ENCODE measurements at places on chromosomes 2 and 18. TPM values are rescaled to one million over a fixed set of nuclear protein-coding genes. Genes with fewer than 3 reads are reported as not detected.

DNA sequence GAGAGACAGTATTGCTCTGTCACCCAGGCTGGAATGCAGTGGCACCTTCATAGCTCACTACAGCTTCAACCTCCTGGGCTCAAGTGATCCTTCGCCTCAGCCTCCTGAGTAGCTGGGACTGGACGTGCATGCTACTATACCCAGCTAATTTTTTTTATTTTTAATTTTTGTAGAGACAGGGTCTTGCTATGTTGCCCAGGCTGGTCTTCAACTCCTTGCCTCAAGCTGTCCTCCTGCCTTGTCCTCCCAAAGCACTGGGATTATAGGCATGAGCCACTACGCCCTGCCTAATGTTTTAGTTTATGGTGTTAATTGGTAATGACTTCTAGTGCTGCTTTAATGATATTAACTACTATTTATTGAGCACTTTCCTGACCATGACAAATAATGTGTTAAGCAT is 18.3 kb downstream of the RNF138 start:
- peaks cover 6% of the 10 kb centered on the region for H3K36me3 ChIP-seq
- no peak overlapping the region for H3K4me3 ChIP-seq
- no peaks in the 10 kb centered on the region for H3K27me3 ChIP-seq

- no peak overlapping the region for H3K27ac ChIP-seq
- DNase-seq, result no peak
- H3K4me3 ChIP-seq, result no peak overlapping the region
- peaks cover 1% of the 10 kb centered on the region for H3K27me3 ChIP-seq
Observed at GRCh38 chr18:28439870-28440269, 262.9 kb upstream of the CDH2 start.

DNA sequence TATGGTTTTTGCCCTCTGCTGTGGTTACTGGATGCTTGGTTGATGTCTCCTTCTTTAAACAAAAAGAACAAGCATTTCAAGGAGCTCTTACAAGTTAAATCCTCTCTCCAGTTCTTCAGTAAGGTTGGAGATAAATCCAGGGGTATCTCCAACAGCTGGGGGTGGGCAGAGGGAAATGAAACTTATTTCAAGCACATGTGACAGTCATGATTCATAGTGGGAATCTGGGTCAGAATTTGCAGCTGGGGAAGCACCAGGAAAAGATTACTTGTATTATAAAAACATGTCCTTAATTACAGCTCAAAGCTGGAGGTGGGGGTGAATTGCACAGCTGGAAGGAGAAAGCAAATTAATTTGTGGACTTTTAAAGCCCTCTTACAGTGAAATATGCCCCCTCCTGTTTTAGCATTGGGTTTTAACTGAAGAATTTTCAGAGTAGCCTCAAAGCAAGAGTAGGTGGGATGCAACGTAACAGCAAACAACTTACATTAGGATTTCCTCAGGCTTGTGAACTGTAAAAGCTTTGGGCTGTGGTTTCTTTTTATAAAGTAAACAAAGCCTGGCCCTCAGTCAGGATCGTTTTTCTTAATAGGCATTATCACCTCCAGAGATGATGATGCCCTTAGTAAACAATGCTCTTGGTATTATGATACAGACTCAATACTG is 596.4 kb downstream of the NYAP2 start:
- H3K4me1 ChIP-seq, result peaks cover 56% of the 10 kb centered on the region
- peak overlapping the region; percentile 55 for H3K4me3 ChIP-seq
- no peaks in the 10 kb centered on the region for H3K27me3 ChIP-seq
- peaks cover 4% of the 10 kb centered on the region for H3K36me3 ChIP-seq

DNA sequence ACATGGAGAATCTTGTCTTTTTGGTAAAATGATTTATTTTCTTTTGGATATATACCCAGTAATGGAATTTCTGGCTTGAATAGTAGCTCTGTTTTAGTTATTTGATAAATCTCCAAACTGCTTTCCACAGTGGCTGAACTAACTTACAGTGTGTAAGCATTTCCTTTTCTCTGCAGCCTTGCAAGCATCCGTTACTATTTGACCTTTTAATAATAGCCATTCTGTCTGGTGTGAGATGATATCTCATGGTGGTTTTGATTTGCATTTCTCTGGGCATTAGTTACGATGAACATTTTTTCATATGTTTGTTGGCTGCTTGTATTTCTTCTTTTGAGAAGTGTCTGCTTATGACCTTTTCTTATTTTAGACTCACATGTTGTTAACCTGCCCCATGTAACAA is 190.2 kb downstream of the GALR1 start:
- H3K36me3 ChIP-seq, result peaks cover 11% of the 10 kb centered on the region
- DNase-seq, result no peak
- peaks cover 4% of the 10 kb centered on the region for H3K27me3 ChIP-seq
- H3K4me3 ChIP-seq, result no peak overlapping the region
- H3K4me1 ChIP-seq, result no peaks in the 10 kb centered on the region
- no peak overlapping the region for H3K27ac ChIP-seq

- no peak for DNase-seq
- H3K27me3 ChIP-seq, result no peaks in the 10 kb centered on the region
- H3K27ac ChIP-seq, result no peak overlapping the region
- peaks cover 9% of the 10 kb centered on the region for H3K36me3 ChIP-seq
Observed at GRCh38 chr18:59818769-59819168, 81.0 kb upstream of the PMAIP1 start.

DNA sequence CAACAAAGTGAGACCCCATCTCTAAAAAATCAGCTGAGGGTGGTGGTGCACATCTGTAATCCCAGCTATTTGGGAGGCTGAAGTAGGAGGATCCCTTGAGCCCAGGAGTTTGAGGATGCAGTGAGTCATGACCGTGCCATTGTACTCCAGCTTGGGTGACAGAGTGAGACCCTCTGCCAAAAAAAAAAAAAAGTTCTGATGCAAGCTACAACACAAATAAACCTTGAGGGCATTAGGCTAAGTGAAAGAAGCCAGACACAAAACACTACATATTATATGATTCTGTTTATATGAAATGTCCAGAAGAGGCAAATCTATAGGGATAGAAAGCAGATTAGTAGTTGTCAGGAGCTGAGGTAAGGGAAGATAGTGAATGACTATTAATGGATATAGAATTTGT is 13.0 kb downstream of the YWHAQ start:
- DNase-seq, result no peak
- peaks cover 53% of the 10 kb centered on the region for H3K36me3 ChIP-seq
- H3K27me3 ChIP-seq, result no peaks in the 10 kb centered on the region
- no peak overlapping the region for H3K27ac ChIP-seq

- H3K27ac ChIP-seq, result no peak overlapping the region
- H3K27me3 ChIP-seq, result peaks cover 2% of the 10 kb centered on the region
- H3K4me3 ChIP-seq, result no peak overlapping the region
- no peaks in the 10 kb centered on the region for H3K36me3 ChIP-seq
Observed at GRCh38 chr2:36044411-36044810, 311.2 kb upstream of the CRIM1 start.

GRCh38 chr2:137437386-137437785 is 526.9 kb upstream of the HNMT start:
- H3K27me3 ChIP-seq, result no peaks in the 10 kb centered on the region
- H3K4me1 ChIP-seq, result peaks cover 42% of the 10 kb centered on the region
- DNase-seq, result no peak
- no peak overlapping the region for H3K27ac ChIP-seq
- no peak overlapping the region for H3K4me3 ChIP-seq

The CXCR1 gene
- not detected for total RNA-seq

The NLRC4 gene
- total RNA-seq, result not detected

The SLC14A1 gene
- 0.46 TPM for total RNA-seq

All from HFFc6 (cell line).